GM20000 (cell line): ENCODE measurements at places on chromosomes 13 and 19.
A peak's percentile ranks its signal among the peaks of the same experiment; 100 is the strongest.

- DNase-seq = no peak
These were observed 9.6 kb downstream of the C19orf53 start for GRCh38 chr19:13783565-13784500.

DNA sequence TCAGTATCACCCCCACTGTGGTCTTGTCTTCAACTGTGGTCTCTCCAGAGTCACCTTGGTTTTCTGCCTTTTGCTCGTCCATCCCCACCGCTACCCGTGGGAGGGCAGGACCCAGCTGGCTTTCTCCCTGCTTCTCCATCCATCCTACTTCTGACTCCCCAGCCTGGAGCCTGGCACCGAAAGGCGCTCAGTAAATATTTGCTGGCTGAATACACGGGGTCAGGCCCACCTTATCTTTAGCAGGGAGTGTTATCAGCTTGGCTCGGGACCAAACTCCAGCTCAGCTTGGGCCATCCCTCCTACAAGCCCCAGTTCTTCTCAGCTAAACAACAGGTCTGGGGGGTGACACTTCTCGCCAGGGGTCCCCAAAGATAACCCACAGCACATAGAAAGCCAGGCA lies 62.0 kb upstream of the KLF2 start:
- DNase-seq = no peak

DNA sequence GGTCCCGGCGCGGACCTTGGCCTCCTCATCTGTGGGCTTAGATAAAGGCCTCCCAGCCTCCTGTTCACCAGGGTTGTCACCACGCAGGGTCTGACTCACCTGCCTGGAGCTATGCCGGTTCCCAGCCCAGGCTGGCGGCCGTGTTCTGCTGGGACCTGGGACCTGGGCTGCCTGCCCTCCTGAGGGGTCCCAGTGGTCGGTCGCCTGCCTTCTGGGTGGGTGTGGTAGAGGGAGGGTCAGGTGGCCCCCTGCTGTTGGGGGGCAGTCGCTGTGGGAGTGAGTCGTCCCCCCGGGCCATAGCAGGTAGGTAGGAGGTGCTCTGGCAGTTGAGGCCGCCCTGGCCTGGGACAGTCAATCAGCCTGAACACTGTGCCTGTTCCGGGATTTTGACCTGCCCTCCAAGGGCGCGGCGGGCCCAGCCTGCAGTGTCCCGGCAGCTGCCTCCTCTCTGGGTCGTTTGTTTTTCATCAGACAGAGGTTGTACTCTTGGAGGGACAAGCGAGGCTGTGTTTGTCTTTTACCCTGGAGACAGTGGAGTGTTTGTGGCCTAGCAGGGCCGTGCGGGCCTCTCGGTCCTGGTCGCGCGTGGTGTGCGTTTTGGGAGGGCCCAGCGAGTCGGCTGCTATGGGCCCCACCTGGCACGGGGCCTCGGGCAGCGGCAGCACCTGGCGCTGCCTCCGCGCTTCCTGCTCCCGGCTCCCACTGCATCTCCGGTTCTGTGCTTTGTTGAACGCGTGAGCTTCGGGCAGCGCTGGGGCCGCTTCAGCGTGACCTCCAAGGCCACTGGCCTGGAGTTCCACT lies 2.6 kb downstream of the ADAT3 start:
- DNase-seq = no peak

- no peak for DNase-seq
These were observed 11.9 kb upstream of the SEMA6B start for GRCh38 chr19:4571305-4571917.

GRCh38 chr13:97030705-97031452 lies 36.6 kb upstream of the OXGR1 start:
- DNase-seq = peak; percentile 10

- DNase-seq = no peak
These were observed 8.6 kb downstream of the TMEM259 start for GRCh38 chr19:1012334-1012733.

- DNase-seq = no peak
These were observed 1465.9 kb upstream of the SLC10A2 start for GRCh38 chr13:104532132-104532531.

DNA sequence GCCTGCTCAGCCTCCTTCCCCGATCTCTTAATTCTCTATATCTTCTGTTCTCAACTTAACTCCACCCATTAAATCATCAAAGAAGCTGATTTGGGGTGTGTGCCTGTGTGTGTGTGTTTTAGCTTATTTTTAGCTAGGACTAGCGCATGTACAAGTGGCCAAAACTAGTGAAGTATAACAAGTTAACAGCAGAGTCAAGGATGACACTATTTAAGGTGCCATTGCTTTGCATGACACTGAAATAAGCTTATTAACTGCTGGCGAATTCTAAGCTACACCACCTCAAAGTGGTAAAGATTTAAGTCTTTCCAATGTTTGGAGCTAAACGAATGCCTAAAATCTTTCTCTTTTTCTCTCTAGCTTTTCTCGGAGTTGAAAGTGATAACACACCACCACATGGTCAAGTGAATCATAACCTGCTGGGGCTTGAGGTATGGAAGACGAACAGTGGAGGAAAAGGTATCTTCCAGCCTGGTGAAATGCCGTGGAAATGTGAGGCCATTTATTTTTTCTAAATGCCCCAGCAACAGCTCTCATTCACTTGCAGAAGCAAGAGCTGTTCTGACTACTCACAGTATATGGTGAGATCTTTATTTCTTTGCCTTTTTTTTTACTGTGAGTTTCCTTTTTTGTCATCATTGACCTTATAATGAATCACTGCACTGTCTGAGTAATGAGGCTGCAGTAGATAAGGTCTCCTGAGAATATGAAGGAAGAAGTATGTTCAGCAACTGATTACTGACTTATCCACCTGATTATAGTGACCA lies 570.3 kb downstream of the PCDH9 start:
- DNase-seq = peak; percentile 4

- no peak for DNase-seq
These were observed 97.2 kb upstream of the EDNRB start for GRCh38 chr13:78015782-78016181.

DNA sequence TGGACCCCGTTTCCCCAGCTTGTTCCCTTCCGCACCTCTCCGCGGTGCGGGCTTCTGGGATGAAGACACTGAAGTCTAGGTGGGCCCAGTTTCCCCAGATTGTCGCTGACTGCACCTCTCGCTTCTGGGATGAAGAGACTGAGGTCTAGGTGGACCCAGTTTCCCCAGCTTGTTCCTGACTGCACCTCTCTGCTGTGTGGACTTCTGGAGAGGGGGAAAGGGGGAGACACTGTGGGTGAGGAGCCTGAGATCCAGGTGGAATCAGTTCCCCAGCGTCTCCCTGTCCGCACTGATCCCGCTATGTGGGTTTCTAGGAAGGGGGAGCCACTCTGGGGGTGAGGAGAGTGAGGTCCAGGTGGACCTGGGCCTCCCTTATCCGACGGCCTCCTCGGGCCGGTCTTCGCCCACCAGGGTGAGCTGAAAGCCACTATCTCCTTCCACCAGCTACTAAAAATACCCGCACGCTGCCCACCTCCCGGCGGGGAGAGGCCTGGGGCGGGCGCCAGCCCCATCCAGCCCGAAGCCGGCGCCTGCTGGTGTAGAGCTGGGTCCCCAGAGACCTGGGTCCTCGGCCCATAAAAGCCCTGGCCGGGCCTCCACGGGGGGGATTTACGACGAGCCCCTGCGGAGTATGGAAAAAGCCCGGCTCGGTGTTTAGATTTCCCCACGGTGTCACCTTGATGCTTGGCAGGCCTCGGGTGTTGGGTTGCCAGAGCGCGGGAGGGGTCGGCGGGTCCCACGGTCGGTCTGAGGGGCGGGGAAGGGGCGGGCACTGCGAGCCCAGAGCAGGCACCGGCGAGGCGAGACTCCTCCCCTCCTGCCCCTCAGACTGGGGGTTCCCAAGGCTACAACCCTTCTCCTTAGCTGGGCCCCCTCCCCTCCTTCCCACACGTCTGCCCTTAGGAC lies 10.6 kb downstream of the FUT6 start:
- DNase-seq = peak; percentile 74

- DNase-seq = no peak
These were observed at the start of gene SIGLEC8 for GRCh38 chr19:51458051-51458645. Gene SIGLEC8 (minus strand): TSS chr19:51458454. CDS start chr19:51458387, 67 bp downstream.
